NCI-H446 treated with DMSO at 0.1 percent for 48 hours (cell line): ENCODE measurements at places on chromosomes 16 and 17.
A peak's percentile ranks its signal among the peaks of the same experiment; 100 is the strongest.

DNA sequence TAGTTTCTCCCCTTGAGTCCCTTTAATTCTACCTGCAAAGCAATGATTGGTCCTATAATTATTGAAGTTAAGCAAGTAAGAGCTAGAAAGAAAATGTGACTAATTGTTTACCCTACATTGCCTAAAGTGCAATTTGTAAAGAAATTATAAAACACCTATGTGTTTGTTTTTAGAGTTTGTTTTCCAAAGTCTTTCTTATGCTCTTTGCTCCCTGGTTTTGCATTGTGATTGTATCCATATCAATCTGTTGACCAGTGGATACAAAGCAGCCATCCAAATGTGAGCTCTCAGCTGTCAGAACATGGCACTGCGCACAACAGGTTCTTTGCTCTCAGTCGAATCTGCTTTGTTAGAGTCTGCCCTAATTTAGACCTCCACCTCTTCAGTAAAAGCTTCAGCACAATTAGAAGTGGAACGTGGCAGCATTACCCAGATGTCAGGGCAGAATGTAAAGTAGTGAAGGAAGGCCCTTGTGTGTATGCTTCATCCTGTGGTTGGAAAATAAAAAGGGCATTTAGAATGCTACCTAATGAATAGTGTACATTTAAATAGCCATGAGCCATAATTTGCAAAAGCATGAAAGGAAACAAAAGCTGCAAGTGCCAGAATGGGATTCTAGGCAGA is 70.5 kb downstream of the AATF start:
- no peak for DNase-seq

DNA sequence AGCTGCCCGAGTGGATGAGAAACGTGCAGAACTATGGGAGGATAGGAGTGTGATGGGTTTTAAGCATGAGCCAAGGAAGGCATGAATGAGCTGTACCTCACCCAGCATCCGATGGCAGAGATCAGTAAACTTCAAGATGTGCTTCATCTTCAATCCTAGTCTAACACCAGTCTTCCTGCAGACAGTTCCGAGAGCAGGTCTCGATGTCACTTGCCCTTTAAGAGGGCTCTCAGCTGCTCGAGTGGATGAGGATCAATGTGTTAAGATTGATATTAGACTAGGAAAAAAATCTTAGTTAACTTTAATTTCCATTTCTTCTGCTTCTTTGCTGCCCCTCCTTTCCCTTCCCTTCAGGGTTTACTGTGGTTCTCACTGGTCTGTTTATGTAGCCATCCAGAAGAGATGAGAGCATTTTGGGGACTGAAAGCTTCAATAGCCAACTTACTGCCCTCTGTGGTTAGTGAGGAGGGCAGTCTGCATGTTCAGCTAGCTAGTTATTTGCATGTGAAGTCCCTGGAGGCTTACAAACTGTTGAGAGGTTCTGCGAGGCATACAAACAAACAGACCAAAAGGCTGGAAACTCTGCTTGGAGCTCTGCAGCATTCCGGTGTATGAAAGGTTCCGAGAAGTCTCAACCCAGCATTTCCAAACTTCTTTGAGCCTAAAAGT is 15.3 kb downstream of the KLHL36 start:
- no peak for DNase-seq

- no peak for DNase-seq
Measured at GRCh38 chr17:66746736-66747135, 88.2 kb upstream of the CACNG5 start.

DNA sequence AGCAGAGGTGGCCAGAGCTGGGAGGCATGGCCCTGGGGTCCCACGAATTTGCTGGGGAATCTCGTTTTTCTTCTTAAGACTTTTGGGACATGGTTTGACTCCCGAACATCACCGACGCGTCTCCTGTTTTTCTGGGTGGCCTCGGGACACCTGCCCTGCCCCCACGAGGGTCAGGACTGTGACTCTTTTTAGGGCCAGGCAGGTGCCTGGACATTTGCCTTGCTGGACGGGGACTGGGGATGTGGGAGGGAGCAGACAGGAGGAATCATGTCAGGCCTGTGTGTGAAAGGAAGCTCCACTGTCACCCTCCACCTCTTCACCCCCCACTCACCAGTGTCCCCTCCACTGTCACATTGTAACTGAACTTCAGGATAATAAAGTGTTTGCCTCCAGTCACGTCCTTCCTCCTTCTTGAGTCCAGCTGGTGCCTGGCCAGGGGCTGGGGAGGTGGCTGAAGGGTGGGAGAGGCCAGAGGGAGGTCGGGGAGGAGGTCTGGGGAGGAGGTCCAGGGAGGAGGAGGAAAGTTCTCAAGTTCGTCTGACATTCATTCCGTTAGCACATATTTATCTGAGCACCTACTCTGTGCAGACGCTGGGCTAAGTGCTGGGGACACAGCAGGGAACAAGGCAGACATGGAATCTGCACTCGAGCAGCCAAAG is 2.3 kb downstream of the CSF3 start:
- DNase-seq = no peak

GRCh38 chr16:84952335-84953189 is 58.8 kb downstream of the ZDHHC7 start:
- DNase-seq = peak; percentile 20

DNA sequence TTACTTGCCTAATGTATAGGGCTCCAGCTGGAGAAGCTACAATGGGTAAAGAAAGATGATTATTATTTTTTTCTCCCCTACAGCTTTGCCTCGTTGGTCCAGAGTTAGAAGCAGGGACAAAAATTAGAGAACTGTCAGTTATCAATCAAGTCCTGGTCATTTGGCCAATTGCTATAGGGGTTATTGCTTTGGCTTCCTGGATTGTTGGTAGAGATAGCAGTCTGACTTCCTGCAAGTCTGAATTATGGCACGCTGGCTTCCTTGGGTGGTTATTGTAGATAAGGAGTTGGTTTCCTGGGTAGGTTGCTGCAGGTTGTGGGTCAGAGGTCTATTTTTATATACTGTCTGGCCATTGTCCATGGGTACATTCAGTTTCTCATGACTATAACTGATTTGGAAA is 84.7 kb upstream of the ELAC2 start:
- no peak for DNase-seq

DNA sequence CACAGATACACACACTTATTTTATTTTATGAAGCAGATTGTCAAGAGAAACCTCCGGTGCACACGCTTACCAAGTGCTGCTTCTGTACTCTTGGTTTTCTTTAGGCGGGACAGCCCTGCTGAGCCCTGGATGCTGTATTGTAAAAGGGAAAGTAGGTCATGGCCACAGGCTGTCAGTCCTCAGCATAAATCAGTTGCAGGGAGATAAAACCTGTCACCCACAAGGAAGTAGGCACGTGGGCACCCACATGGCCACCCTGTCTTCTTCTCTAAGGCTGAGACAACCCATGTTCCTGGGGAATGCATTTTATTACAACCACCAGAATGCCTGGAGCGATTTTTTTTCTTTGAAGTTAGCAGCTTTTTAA is 59.3 kb downstream of the ASIC2 start:
- no peak for DNase-seq

DNA sequence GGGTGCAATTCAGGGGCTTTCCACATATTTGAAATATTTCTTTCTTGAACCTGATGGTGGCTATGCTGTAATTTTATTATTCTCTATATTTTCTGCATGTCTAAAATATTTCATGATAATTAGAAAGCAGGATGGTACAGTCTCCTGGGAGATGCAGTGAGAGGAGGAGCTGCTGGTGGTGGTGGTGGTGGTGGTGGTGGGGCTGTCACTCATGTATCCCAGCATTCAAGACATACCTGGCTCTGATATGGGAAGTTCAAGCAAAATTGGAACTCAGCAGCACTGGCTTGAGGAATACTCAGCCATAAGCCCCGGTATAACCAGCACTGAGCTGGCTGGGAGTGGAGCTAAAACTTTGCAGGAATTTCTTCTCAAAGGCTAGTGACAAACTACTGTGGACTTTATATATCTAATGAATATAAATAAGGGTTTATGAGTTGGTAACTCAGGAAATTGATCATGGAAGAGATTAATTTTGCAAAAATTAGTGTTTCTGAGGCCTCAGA is 200.3 kb downstream of the PRKCB start:
- DNase-seq = no peak

- DNase-seq = no peak
Measured at GRCh38 chr16:53043986-53044601, 8.6 kb downstream of the CHD9NB start.

- DNase-seq = no peak
Measured at GRCh38 chr17:57782062-57782490, 37.0 kb upstream of the CCDC182 start.

- no peak for DNase-seq
Measured at GRCh38 chr16:70422543-70422942, 16.4 kb downstream of the ST3GAL2 start.

- no peak for DNase-seq
Measured at GRCh38 chr17:1779571-1780131, 17.8 kb downstream of the SERPINF1 start.

- DNase-seq = no peak
Measured at GRCh38 chr17:52209507-52209906, 51.0 kb upstream of the CA10 start.

DNA sequence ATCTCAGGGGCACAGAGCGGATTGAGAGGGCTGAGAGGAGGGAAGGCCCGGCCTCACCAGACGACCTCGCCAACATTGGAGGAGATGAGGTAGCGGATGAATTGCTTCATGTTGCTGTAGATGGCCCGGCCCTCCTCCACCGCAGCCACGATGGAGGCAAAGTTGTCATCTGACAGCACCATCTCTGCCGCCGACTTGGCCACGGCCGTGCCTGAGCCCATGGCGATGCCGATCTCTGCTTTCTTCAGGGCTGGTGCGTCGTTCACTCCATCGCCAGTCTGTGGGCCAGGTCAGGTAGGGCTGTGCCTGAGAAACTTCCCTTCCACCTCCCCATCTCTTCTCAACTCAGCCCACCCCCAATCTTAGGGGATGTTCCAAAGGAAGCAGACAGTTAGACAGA is 21.1 kb upstream of the P2RX1 start:
- DNase-seq = no peak

- DNase-seq = no peak
Measured at GRCh38 chr16:61435346-61435745, 600.9 kb downstream of the CDH8 start.

DNA sequence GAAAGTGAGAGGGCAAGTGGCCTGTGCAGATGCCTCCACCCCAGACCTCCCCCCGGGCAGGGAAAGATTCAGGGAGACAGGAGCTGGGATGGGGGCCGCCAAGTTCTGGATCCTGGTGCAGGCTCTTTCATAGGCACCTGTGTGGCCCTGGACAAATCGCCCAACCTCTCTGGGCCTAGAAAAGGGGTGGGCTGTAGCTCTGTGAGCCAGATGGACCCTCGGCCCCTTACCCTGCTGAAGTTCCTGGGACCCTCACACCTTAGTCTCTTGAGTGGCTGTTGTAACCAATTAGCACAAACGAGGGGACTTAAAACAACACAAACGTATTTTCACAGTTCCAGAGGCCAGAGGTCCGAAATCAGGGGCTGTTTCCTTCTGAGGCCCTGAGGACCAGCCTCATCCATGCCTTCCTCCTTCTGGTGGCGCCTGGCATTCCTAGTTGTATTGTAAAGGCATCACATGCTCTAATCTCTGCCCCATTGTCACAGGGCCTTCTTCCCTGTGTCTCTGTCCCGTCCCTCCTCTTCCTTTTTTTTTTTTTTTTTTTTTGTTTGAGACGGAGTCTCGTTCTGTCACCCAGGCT is 352.6 kb downstream of the SEC14L1 start:
- DNase-seq = no peak

GRCh38 chr16:50469744-50470321 is 78.4 kb upstream of the NKD1 start:
- DNase-seq = no peak

- no peak for DNase-seq
Measured at GRCh38 chr17:46742565-46743270, 75.8 kb downstream of the WNT3 start.

GRCh38 chr17:6555331-6556120 is 829 bp downstream of the PITPNM3 start:
- no peak for DNase-seq

DNA sequence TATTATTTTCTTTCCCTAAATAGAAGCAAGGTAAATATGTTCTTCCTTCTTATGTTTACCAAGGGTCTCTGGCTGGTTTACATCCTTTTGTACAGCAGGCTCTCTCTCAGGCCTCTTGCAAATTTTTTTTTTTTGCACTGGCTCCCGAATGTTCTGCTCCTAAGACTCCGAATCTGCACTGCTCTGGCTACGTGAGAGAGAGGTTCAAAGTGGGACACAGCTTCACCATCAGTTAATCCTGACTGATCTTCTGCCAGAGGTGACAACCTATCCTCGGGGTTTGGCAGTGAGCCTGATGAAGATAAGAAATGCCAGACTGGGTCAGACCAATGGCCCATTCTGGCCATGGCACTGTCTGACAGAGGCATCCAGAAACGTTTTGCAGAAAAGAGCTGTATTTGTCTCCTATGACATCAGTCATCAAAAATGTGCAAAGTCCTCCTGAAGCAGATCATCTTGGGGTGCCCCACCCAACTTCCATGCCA is 136.9 kb downstream of the GRIN2A start:
- DNase-seq = no peak

DNA sequence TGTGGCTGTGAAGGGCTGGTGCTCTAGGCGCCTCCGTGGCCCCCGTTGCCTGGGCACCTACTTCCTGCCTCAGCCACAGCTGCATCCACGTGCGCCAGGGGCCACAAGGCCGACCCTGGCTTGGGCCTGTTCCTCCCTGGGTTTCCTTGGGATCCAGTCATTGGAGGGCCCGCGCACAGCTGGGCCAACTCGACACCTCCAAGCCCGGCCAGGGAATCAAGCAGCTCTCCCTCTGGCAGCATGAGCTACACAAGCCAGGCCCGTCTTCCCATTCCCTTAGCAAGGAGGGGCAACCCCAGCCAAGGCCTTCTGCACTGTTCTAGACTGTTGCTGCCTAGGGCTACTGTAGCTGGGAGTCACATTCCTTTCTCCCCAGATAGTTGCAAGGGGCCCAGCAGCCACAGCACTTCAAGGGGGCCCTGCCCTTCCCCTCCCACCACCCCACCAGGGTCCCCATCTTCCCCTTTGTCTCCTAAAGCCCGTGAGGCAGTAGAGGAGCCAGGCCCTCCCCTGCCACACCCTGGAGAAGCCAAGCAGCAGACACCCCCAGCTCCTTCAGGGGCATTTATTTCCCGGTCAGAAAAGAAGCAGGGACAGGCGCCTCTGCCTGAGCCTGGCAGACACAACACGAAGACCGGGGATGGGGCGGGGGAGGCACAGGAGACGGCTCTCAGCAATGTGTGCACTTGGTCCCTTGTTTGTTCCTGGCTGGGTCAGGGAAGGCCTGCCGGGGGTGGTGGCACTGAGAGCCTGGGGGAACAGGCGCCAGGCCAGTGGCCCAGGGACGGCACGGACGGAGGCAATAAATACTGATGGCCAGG is 3.8 kb downstream of the ARHGDIA start:
- no peak for DNase-seq
